ENCODE measurements at places on chromosomes 6 and 20. TPM values are rescaled to one million over a fixed set of nuclear protein-coding genes. Genes with fewer than 3 reads are reported as not detected.

DNA sequence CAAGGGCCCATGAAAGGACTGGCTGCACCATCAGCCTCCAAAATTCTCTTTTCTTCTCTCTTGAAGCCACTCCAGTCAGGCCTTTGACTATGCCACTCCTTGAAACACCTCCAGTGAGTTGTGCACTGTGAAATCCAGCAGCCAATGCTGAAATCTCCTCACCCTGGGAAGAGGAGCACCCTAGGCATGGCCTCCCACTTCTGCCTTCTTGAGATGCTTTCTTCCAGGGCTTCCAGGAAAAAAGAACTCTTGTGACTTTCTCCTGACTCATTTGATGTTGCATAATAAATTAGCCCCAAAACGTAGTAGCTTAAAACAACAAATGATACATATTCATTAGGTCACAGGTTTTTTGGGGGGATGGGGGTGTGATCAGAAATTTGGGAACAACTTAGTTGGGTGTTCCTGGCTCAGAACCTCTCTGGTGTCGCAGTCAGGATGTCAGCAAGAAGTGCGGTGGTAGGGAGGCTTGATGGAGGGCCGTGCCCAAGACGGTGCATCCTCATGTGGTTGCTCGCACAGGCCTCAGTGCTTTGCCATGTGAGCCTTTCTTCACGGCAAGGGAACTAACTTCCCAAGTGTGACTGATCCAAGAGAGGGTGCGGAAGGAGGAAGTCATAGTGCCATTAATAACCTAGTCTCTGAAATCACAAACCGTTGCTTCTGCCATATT, 12.1 kb downstream of the NCR2 start:
- no peak for DNase-seq

DNA sequence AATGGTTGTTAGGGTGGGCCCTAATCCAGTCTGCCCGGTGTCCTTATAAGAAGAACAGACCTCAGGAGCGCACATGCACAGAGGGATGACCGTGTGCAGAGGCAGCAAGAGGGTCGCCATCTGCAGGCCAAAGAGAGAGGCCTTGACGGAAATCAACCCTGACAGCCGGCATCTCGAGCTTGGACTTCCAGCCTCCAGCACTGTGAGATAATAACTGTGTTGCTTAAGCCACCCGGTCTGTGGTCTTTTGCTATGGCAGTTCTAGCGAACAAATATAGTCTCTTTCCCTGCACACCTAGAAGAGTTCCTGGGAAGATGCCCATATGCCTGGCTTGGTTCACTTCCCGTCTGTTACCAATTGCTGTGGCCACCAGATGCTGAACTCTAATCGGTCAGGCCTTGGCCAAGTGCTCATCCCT, 35.3 kb upstream of the PTGIS start:
- no peak for DNase-seq

DNA sequence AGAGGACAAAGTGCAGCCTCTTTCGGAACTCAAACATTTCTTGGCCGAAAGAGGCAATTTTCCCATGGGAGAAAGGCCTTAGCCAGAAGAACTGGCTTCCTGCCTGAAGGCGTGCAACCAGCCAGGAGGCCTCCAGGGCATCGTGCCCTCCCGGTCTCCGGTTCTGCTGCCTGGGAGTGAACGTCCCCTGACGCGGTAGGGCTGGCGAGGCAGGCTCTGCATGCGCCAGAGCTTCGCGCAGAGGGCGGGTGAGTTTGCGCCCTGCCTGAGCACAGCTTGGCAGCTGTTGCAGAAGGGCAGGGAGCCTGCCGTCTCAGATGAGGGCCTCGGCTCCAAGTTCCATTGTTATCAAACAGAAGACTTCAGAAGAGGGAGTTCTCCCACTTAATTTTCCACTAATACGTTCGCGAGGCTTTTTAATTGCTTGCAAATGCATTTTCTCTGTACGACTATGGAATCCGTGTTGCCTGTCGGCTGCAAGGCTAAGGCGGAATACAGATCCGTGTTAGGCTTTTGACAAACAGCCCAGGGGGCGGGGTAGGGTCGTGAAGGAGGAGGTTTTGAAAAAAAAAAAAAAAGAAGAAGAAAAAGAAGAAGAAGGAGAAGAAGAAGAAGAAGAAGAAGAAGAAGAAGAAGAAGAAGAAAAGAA, 5.5 kb upstream of the TFAP2D start:
- no peak for DNase-seq

DNA sequence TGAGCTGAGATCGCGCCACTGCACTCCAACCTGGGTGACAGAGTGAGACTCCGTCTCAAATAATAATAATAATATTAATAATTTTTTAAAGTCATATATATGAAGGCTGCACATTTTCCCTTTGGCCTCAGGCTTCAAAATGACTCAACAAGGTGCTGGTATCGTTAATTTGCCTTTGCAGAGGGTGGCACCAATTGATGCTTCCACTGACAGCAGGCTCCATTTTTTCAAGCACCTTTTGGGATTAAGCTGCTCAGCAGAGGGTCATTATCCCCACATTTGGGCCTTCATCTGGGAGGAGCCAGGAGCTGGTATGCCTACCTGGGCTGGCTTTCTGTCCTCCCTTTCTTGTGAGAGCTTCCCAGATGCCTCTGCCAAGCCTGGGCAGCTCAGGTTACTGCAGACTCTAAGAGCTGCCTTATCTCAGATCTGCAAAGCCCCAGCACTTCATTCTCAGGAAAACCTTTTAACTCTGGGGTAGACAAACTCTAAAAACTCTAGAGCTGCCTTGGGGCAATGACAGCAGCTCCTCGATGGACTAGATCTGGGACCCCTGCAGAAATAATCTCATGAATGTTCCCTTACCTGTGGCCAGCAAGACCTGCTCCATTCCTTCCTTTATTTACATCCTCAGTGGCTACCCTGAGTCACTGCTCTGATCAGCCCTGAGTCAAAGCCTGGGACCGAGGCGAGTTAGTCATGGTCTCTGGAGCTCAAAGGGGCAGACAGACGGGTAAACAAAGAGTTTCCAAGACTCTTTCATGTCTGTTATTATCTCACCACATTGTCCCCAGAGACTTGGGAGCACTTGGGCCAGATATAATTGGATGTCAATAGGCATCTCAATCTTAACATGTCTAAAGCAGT, 80.0 kb upstream of the EYA2 start:
- DNase-seq, result no peak

- DNase-seq, result no peak
These were observed 17.4 kb upstream of the LY86 start for GRCh38 chr6:6570929-6571671.

The NOX3 gene
- total RNA-seq, result not detected

DNA sequence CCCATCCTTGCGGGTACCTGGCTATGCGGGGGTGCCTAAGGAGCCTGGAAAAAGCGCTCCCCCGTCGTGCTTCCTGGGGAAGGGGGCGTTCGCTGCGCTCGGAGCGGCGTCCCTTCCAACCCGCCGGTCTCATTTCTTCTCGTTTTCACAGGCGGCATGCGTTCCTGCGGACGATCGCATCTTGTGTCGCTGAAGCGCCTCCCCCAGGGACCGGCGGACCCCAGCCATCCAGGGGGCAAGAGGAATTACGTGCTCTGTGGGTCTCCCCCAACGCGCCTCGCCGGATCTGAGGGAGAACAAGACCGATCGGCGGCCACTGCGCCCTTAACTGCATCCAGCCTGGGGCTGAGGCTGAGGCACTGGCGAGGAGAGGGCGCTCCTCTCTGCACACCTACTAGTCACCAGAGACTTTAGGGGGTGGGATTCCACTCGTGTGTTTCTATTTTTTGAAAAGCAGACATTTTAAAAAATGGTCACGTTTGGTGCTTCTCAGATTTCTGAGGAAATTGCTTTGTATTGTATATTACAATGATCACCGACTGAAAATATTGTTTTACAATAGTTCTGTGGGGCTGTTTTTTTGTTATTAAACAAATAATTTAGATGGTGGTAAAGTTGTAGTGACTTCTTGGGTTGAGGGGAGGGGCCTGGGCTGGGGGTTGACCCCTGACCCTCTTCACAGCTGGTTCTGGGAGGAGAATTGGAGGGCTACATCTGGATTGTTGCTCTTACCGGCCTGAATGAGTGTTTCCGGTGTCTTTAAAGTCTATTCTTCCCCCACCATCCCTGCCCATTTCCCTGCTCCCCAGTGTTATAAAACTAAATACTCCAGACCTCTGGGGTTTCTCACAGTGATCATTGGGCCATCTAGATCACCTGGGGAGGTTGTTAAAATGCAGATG, 1.1 kb downstream of the ID1 start:
- no peak for DNase-seq

The SUMO4 gene
- total RNA-seq, result 5.3 TPM
